ENCODE measurements at places on chromosomes 3 and 15.
A peak's percentile ranks its signal among the peaks of the same experiment; 100 is the strongest.

- DNase-seq = no peak
Observed at GRCh38 chr3:183369117-183369516, 59.3 kb downstream of the MCF2L2 start.

- DNase-seq = no peak
Observed at GRCh38 chr3:194386648-194387047, 12.4 kb downstream of the GP5 start.

DNA sequence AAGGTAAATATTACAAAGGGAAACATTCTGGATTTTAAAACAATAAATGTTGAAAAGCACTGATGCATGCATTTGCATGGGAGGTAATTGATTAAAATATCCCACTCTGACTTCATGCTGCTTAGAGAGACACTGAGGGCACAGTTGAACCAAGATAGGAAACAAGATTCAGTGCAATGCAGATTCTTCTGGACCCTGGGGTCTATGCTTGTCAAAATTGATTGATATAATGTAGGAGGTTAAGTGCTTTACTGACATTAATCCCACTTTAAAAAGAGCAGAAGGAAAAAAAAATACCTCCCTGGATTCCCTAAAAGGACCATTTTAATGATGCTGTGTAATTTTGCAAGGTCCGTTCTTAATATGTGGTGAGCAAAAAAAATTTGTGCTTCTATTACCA, 454.2 kb downstream of the GABRB3 start:
- DNase-seq = no peak

DNA sequence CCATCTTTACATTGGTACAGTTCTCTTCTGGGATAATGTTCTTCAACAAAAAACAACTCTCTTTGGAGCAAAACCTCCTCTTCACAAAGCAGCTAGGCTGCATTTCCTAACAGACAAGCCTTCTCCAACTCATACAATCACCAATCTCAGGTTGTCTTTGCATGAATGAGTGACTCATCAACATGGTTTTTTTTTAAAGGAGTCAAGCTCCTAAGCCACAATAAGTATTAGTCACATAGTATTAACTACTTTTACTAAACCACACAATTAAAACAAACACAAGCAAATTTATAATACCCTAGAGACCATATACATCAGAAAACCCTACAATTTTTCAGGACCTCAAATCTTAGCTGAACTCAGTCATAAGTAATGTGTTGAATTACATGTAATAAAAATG, 137.4 kb downstream of the TBC1D5 start:
- no peak for DNase-seq

DNA sequence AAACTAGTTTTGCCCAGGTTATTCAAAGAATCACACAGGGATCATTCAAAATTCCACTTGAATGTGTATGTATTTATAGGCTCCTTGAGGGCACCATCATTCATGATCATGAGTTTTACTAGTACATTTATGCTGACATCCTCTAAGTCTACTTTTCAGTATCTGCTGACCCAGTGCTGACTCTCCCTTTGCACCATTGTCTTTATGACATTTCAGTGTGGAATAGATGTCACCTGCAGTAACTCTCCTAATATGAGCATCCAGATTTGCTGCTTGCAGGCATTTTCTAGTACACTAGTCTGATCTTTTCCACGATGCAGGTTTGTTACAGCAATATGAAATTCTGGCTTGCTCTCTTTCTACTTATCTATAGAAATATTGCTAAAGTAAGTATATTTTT, 1603.5 kb downstream of the SI start:
- no peak for DNase-seq

- no peak for DNase-seq
Observed at GRCh38 chr3:10434938-10435336, 70.4 kb downstream of the ATP2B2 start.

- DNase-seq = no peak
Observed at GRCh38 chr15:55573224-55573623, 14.9 kb downstream of the PYGO1 start.

- peak; percentile 43 for DNase-seq
Observed at GRCh38 chr15:100060276-100060926, 281.4 kb downstream of the ADAMTS17 start.

- DNase-seq = no peak
Observed at GRCh38 chr15:65993236-65993635, 123.9 kb downstream of the RAB11A start.

GRCh38 chr3:45163481-45163880, 17.3 kb upstream of the CDCP1 start:
- no peak for DNase-seq

DNA sequence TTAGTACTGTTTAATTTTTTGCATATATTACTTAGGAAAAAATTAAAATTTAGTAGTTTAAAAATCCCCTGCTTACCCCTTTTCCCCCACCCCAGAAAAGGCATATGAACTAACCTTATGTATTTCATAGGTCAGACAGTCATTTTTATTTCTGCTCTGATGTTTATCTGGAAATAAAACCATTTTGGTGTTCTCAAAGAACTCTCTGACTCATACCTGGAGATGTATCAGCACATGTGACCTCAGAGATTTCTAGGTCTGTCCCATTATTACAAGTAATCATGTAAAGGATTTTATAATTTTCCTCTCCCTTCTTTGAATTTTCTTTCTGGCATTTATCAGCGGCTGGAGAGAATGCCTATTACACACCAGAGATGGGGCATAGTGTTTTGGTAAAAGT, 14.1 kb upstream of the CCR8 start:
- DNase-seq = no peak

DNA sequence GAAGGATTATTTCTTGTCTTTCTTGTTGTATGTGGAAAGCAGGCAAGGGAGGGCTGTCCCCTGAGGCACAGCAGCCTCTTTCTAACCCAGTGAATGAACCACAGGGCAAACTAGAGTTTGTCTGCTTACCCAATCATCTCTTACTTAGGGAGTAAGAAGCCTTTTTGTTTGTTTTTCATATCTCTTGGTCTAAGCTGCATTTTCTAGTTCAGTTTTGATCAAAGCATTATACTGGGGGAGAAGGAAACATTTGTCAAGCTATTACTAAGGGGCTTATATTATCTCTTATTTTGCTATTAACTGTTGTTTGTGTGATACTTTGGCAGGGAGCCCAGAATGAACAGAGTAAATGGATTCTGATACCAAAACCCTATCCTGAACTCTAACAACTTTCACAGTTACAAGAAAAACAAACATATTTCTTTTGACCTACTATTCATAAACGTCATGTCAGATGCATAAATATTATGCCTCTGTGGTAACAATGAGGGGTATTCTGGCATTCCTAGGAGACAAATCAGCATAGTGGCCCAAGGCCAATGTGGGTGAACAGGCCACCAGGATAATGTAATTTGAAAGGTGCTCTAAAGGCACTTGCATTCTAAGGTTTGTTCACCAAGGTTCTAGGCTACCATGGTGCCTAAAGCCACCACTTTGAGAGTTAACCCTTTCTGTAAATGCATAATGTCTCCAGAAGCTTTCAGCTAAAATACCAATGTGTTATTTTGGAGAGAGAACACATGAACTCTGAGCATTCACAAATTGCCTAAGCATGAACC, 271.6 kb upstream of the ZPLD1 start:
- no peak for DNase-seq

- DNase-seq = no peak
Observed at GRCh38 chr3:13023971-13024764, 49.1 kb downstream of the IQSEC1 start.

GRCh38 chr3:39577541-39577940, 110.1 kb downstream of the MOBP start:
- DNase-seq = no peak

GRCh38 chr3:47542471-47543173, 29.1 kb upstream of the ELP6 start:
- peak; percentile 77 for DNase-seq

DNA sequence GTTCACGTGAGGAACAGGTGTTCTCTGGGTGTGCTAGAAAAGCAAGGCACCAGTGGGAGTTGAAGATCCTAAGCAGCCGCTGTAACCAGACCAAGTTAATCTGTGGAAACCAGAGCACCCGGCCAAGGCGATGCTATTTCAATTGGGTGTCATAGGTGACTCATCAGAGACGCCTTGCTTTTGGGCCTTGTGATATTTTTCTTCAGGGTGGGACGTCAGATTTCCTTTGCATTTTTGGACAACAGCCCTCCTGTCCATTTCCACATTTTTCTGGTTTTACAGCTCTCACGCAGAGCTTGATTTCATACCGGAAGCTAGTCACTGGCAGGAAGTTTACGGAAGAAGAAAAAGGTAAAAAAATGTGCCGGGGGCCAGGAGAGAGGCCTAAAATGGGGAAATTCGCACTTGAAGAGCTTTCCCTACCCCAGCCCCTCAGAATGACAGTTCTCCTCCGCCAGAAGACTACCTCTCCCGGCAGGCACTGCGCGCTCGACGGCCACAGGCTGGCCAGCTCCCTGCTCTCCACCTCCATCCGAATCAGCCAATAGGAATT, 471 bp upstream of the KBTBD8 start:
- no peak for DNase-seq

GRCh38 chr15:55250941-55251340, 38.7 kb downstream of the RAB27A start:
- DNase-seq = no peak

DNA sequence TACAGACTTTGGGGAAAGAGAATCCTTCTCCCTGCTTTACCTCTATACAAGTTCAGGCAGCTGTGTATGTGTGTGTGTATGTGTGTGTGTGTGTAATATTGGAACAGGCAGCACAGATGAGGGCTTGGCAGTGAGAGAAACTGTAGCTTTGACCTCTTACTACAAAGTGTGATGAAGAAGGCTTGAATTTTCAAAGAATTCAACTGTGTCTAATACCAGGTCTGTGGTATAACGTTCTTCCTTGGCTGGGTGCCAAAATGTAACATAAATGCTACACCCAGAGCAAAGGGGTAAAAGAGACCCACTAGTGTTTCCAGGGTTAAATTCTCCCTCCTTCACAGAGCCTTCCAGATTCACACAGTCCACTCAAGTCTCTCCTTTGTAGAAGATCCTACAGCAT, 51.1 kb downstream of the CHST2 start:
- no peak for DNase-seq

DNA sequence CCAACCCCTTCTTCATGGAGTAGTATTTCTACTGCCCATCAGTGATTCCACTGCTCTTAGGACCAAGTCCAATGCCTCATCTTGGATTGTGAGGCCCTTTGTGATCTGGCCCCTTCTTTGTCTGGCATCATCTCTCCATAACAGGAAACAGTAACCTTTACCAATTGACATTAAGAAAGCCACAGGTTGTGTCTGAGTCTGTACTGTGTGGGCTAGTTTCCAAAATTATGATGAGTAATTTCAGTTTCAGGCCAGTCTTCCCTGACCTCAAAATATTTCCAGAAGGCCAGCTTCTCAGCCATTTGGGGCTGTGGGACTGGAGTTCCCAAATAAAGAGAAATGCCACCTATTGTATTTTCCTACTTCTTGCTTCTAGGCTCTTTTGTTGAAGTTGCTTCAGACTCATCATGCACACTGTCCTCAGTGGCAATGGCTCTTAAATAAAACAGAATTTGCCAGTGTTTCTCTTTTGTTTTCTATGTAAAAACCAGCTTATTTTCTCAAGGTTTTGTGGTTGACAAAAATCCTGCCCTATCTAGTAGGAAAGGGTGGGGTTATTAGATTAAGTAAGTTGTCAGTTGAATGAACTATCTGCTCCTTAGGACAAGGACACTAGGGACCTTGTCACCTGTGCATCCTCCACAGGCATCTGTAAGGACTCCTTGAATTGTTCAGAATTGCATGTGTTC, 47.0 kb upstream of the ACKR4 start:
- DNase-seq = no peak

DNA sequence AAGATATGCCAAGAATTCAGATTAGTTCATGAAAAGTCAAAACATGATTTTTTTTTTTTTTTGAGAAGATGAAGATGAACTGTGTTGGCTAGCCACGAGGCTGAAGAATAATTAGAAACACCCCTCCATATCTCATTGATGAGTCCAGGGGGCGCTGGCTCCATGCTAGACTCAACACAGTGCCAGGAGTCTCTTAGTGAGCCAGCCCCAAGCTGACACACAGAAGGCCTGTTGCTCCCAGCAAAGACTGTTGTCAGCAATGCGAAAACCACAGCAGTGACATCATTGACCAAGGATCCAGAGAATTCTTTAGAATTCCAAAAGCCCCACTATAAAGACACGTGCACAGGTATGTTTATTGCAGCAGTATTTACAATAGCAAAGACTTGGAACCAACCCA, 185.2 kb downstream of the ANXA2 start:
- DNase-seq = no peak

GRCh38 chr3:150763841-150764483, 993 bp upstream of the SIAH2 start:
- peak; percentile 70 for DNase-seq

DNA sequence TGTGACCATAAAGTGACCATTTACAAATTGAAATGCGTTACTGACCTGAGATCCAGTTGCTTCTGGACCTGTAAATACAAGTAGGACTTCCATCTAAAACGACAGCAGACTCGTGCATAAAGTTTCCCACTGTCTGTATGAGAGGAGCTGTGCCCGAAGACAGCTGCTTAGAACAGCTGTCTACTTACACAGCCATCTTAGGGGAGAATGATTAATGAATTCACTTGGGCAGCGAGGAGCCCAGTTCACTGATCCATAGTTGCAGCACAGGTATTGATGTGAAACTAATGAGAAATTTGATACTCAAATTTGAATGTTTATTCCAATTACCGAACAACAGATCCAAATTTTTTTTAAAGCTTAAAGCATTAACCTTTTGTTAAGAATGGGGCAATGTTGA, 748.1 kb downstream of the NR2F2 start:
- DNase-seq = no peak

DNA sequence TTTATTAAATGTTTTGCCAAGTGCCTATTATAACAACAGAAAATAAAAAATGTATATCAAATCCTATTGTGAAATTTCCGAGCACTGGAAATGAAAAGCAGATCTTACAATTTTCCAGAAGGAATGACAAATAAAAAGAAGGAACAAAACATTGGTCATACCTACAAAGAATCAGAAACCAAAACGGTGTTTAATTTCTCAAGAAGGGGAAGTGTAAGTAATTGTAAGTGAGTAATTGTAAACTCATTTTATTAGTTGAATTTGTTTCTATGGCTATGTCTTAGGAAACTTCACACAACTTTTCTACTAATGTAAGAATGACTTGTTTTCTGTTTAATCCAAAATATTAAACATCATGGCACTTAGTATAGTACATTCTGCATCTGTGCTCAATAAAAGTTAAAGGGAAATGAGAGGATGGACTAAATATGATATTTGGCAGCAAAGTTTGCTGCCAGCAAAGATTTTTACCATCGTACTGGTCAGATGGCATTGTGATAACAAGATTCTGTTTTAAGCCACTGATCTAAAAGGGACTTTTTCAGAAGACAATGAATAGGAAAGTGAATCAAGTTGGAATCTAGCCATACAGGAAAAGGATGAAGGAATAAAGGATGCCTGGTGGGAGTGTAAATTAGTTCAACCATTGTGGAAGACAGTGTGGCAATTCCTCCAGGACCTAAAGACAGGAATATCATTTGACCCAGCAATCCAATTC, 232.4 kb downstream of the NFKBIZ start:
- no peak for DNase-seq

GRCh38 chr3:38059591-38059990, 20.6 kb downstream of the DLEC1 start:
- no peak for DNase-seq

DNA sequence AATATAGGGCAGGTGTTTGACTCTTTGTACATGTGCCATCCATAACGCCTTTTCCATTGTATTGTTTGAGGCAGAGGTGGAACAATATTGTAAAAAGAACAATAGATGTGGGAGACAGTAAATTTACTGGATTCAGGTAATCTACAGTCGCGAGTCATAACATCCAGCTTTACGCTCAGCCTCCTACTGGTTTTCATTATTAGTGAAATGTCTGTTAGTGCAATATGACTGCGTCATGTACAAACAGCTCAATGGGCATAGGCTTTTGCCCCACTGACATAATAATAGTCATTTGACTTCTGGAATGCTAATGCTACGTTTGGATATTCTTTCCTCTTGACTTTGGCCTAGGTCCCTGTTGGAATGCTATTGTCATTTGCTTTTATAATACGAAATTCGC, 9.5 kb downstream of the CACNA2D3 start:
- no peak for DNase-seq
